ENCODE measurements at places on chromosomes 2 and 18.

GRCh38 chr2:231270221-231271114 lies 72.0 kb downstream of the ARMC9 start:
- DNase-seq = no peak

- peak; percentile 31 for DNase-seq
Measured at GRCh38 chr2:148044322-148044721, 23.4 kb downstream of the MBD5 start.

GRCh38 chr2:2409481-2409880 lies 78.4 kb upstream of the MYT1L start:
- DNase-seq = no peak

GRCh38 chr18:75698861-75699260 lies 271.4 kb upstream of the SMIM21 start:
- DNase-seq = no peak

GRCh38 chr18:58335821-58336220 lies 291.8 kb downstream of the NEDD4L start:
- DNase-seq = no peak

GRCh38 chr2:177551989-177552421 lies 159.4 kb downstream of the AGPS start:
- DNase-seq = no peak

DNA sequence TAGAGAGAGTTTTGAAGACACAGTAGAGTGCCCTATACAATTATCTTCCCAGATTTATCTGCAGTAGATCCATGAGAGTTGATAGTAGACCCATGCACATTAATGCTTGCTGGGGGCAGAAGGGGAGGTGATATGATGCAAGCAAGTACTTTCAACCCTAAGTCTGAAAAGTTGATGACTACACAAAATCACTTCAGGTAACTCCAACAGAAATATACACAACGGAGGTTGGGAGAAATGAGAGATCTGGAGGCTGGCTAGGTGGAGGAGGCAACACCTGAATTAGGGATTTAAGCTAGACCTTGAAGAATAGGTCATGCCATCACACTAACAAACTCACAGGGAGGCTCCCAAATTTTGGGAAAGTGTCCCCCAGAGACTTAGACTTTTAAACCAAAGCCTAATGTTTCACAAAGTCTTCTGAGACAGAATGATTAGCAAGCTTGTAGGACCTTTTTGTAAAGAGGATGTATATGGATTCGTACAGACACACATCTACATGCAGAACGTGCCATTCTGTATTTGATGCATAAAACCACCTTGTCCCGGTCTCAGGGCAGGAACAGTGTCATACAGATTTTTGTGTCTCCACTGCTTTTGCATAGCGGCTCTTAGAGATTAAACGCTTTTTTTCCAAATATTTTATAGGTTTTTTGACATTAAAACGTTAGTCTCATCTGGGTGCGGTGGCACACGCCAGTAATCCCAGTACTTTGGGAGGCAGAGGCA lies 937 bp upstream of the STAMBP start:
- no peak for DNase-seq

DNA sequence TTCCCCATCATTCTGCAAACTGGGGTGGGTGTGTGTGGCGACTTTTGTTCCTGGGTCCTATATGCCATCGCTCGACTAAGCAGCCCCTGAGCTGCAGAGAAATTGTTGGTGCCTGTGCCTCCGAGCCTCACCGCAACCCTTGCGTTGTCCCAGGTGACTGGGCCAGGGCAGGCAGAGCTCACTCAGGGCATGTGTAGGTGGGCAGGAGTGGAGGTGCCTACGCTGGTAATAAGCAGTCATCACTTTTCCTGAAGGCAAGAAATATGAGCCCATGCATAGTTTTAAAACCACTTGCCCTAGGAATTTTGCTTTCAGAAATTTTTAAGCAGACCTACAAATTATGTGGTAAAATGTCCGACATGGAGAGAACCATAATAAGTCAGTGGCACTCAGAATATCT lies 197.8 kb downstream of the SMAD7 start:
- no peak for DNase-seq

DNA sequence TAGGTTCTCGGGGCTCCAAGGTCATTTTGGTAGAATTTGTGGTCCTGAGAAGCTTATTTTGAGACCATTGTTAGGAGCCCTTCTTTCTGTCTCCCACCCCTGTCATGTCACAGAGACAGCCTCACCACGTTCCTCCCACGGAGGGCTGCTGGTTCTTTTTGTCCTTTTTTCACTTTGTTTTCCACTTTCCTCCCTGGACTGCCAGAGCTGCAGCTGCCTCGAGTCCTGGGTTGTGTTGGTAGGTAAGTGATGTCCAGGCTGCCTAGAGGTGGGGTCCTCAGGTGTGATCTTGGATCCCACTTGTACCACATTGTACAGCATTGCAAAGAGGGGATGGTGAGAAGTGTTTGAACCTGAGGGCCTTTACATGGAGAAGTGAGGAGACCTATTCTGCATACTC lies 130.2 kb upstream of the EML6 start:
- DNase-seq = no peak

DNA sequence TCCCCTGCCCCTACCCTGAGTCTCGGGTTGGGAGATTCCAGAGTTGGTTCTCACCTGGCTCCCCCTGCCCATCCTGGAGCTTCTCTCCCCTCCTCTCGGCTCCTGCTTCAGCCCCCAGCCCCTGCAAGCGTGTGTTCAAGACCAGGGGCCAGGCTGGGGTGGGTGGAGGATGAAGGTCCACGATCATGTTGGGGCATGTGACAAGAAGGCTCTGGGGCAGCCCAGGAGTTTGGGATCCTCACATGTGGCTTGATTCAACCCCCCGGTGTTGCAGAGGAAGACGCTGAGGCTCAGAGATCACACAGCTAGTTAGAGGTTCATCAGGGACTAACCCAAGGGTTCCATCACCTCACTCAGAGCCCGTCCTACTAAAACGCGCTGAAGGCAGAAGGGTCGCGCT lies 14.2 kb upstream of the TUBB6 start:
- no peak for DNase-seq

- no peak for DNase-seq
Measured at GRCh38 chr2:61421611-61422010, 49.3 kb downstream of the USP34 start.

Measured in kidney glomerular epithelial cell (primary cell).